ENCODE measurements at places on chromosomes 2 and 18.
A peak's percentile ranks its signal among the peaks of the same experiment; 100 is the strongest.

GRCh38 chr2:137838255-137839092 lies 125.8 kb upstream of the HNMT start:
- no peak for DNase-seq

DNA sequence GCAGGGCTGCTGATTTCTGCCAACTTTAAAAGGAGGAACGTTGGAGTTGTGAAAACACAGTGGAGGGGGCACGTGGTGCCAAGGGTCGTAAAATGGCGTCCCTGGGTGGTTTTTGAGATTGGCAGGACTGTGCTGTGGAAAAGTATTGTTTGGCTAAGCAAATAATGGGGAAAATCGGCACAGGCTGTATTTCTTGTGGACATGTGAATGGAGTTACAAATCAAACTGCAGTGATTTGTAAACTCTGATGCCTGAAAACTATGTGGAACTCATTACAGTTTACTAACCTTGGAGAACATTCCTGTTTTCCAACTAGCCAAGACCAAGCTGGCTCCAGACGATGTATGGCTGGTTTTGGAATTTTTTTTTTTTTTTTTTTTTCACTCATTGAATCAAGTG lies 68.7 kb downstream of the KCTD1 start:
- DNase-seq: no peak

DNA sequence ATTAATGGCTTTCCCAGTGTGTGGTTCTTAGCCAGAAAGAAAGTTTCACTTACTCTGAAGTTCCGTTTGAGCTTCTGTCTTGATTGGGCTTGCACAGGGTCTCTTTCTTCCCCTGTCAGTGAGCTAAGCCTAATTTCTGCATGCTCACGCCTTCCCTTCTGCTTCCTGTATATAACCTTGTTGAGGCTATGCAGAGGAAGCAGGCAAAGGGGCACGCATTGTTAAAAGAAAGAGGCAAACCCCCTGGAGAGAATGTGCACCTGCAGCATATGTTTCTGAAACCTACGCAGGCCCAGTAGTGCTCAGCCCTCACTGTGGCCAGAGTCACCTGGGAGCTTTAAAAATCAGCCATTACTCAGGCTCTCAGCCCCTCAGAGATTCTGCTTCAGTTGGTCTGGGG lies 14.5 kb upstream of the PLA2R1 start:
- no peak for DNase-seq

DNA sequence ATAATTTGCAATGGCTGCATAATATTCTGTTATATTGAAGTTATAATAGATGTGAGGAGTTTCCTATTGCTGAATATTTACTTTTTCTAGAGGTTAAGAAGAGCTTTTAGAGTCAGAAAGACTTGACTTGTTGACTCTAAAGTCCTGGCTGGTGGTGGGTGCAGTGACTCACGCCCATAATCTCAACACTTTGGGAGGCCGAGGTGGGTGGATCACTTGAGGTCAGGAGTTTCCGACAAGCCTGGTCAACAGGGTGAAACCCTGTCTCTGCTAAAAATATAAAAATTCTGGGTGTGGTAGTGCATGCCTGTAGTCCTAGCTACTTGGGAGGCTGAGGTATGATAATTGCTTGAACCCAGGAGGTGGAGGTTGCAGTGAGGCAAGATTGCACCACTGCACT lies 33.9 kb upstream of the ATIC start:
- DNase-seq: no peak

- DNase-seq: peak; percentile 47
Measured at GRCh38 chr2:169767243-169767888, 31.3 kb upstream of the SSB start.

- no peak for DNase-seq
Measured at GRCh38 chr2:88159955-88160415, 10.2 kb upstream of the THNSL2 start.

GRCh38 chr2:100178085-100178788 lies 35.8 kb upstream of the AFF3 start:
- peak; percentile 18 for DNase-seq

- no peak for DNase-seq
Measured at GRCh38 chr18:22348521-22349316, 69.0 kb downstream of the CTAGE1 start.

- no peak for DNase-seq
Measured at GRCh38 chr2:145743011-145743410, 1223.1 kb upstream of the ZEB2 start.

GRCh38 chr2:187875261-187876141 lies 321.3 kb upstream of the TFPI start:
- no peak for DNase-seq

GRCh38 chr2:188909036-188909435 lies 65.1 kb upstream of the COL3A1 start:
- no peak for DNase-seq

DNA sequence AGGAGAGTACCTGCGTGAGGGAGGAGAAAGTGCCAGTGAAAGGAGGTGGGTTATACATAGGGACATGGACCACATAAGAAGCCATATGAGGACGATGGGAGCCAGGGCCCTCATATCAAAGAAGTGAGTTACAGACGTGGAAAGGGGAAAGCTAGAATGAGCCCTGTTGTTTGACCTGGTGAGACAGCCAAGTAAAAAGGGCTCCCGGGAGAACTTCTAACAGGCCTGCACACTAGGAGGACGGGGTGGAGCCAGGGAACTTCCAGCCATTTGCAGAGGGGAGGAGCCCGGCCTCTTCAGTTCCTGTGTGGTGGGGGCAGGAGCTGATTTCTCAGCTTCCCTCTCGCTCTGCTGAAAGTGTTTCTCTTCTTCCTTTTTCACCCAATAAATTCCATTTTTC lies 84.1 kb upstream of the SLC66A3 start:
- DNase-seq: no peak

- no peak for DNase-seq
Measured at GRCh38 chr2:164457271-164457670, 164.0 kb downstream of the GRB14 start.

DNA sequence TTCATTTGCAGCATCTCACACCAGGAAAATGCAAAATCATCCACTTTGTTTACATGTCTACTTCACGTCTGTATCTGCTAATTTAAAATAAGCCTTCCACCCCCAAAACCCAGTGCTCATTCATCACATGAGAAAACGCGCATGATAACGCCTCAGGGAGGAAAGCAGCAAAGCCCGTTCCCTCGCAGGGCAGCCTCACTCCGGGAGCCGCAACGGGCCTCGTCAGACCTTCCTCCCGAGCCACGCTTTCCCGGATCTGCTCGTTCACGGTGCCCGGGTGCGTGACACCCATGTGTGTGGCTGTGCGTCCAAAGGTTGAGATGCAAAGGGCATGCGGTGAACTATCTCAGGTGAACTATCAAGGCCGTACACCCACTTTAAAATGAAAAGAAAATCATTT lies 59.8 kb downstream of the NDUFA10 start:
- no peak for DNase-seq

DNA sequence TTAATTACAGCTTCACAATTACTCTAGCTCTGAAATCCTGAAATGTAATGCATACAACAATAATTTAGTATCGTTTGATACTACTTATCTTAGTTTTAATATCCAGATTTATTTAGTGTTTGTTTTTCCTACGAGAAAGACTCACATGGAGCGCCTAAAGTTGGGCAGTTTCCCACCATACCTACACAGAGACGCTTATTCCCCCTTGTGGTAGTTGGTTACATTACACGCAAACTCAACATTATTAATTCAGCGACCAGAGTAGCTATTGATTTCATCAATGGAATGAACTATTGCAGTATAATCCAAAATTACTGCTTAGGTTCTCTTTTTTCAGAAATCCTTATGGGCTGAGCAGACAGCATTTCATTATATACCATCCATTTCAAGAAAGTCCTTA lies 164.0 kb upstream of the REG3G start:
- DNase-seq: no peak

DNA sequence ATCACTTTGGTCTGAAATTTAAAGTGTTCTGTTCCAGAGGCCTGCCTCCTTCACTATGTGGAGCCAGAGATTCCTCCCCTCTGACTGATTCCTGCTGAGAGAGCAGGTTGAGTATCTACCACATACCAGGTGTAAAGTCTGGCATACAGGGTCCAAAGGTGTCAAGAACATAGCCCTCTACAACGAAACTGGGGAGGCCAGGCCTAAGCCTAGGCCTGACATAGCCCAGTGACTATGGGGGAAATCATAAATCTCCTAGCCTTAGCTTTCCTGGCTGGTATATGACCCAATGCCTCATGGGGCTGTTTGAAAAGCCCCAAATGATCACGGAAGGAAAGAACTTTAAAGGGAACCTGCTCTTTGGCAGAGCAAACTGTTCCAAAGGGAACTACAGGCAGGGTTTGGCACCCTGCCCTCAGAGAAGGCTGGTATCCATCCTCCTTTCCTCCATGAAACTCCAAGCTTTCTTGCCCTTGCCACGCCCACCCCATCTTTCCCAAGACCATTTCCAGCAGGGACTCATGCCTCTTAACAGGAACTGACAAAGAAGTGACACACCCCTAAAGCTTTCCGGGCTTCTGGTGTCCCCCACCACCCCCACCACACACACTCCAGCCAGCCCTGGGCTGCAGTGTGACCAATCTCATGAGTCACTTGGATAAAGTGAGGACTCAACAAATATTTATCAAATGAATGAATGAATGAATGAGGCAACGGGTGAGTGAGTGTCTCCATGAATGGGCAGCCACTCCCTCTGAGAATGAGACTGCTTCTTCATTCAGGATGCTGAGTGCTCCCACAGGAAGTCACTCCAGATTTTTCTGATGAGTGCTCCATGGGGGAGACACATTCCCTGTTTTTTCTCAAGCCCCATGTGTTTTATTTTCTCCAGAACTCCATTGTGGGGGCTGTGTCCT lies 114.5 kb upstream of the STPG4 start:
- no peak for DNase-seq

DNA sequence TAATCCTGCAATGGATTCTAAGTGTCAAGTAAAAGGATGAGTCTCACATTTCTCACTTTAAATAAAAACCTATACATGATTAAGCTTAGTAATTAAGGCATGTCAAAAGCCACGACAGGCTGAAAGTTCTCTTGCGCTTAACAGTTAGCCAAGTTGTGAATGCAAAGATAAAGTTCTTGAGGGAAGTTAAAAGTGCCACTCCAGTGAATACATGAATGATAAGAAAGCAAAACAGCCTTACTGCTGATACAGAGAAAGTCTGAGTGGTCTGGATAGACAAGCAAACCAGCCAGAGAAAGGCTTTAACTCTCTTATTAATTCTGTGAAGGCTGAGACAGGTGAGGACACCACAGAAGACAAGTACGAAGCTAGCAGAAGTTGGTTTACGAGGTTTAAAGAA lies 12.7 kb downstream of the THOC1 start:
- DNase-seq: no peak

DNA sequence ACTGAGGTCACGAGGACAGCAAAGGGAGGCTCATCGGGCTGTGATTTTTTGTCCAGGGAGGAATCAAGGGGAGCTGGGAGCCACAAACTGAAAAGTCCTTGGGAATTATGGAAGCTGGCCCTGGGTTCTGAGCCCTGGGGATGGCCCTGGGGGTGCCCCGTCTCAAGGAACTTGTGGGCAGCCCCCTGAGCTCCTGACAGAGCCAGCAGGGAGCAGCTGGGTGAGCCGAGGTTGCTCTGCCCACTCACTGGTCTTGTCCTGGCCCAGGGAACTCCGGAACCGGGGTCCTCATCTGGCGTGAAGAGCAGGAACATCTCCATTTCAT lies 61.3 kb upstream of the HDAC4 start:
- no peak for DNase-seq

GRCh38 chr2:211144078-211144477 lies 587.7 kb downstream of the CPS1 start:
- DNase-seq: no peak

DNA sequence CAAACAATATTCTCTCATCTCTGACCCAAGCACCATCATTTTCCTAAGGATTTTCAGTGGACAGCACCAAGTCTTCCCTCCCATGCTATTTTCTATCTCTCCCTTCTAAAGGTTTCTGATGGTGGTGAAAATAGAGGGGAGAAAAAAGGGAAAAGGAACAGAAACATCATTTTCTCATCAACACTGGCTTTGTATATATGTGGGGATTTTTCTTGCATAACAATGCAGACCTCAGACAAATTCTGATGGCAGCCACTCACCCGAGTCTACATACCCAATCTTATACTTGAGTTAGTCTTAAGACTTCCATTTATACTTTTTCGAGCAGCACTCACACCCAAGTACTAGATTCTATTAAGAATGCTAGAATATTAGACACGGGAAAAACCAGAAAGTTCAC lies 95.8 kb downstream of the TMEM163 start:
- no peak for DNase-seq

- DNase-seq: no peak
Measured at GRCh38 chr2:86566821-86567190, 3.6 kb upstream of the CHMP3 start.

DNA sequence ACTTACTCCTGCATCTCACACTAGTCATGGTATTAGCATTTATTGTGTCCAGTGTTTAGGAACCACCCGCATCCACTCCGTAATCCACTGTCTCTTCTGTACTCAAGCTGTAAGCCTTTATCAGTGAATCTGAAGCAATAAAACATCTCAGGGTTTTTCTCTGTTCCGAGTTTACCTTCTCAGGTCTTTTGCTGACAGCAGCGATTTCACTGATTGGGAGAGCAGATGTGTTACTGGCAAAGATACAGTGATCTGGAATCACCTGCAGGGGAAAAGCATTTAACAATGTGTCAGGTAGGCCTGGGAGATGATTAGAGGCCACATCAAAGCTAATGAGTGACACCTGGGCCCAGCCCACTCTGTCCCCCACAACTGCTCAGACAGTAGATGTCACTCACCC lies 24.6 kb downstream of the GAREM2 start:
- DNase-seq: no peak

- no peak for DNase-seq
Measured at GRCh38 chr2:21650569-21650968, 526.8 kb downstream of the TDRD15 start.

GRCh38 chr18:8937160-8938094 lies 165.1 kb upstream of the NDUFV2 start:
- DNase-seq: no peak

DNA sequence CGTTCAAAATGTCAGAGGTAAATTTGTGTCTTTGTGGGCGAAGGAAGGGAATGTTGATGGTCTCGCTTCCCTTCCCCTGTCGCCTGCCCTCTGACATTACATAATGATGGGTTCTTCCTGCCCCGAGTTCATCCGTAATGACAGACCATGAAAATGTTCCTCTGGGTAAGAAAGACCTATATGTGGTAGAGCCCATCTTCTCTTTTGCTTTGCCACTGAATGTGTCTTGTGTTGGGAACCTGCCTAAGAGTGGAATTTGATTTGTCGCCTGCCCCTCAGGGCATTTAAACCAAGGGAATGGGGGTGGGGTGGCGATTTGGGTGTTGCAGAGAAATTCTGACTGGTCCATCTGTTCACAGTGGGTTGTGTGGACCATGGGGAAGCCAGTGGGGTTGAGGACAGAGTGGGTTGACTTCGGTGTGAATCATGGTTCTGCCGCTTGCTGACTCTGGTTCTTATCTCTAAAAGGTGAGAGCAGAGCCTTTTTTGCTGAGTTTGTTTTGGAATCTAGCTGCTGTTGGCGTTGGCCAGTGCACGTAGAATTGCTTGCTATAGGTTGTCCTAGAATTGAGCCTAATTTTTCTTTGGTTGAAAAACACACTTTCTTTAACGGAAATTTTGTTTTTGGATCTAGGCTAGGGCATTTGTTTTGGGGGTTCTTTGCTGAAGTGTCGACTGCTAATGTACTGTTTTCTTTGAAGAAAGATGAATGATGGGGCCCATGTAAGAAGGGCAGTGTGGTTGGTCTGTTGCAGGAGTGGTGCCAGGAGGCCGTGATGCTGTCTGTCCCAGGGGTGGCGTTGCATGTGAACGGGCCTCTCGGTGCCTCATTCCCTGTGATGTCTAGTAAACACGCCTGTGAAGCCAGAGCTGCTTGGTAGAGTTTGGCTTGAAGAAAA lies 1.3 kb downstream of the INPP4A start:
- peak; percentile 41 for DNase-seq

GRCh38 chr2:233242231-233242927 lies 9.1 kb upstream of the ATG16L1 start:
- no peak for DNase-seq

- DNase-seq: no peak
Measured at GRCh38 chr2:37683241-37683640, 11.8 kb upstream of the CDC42EP3 start.
